ENCODE measurements at places on chromosomes 3 and 15.

- DNase-seq = no peak
These were observed 160.1 kb upstream of the PLAAT1 start for GRCh38 chr3:193080821-193081365.

DNA sequence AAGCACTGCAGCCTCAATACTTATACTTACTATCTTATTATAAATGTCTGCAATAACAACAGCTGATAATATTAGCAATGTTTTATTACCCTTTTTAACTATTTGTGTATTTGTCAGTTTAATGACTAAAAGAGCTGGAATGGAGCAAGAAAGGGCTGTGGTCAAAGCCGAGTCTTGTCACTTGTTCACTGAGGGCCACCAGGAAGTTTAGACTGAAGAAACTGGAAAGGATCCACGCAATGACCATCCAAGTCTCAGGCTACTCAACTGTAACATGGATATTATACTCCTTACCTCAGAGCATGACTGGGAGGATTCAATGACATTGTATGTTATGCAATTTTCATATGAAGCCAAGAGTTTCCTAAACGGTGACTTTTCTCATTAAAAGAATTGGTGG is 90.4 kb downstream of the TJP1 start:
- no peak for DNase-seq

DNA sequence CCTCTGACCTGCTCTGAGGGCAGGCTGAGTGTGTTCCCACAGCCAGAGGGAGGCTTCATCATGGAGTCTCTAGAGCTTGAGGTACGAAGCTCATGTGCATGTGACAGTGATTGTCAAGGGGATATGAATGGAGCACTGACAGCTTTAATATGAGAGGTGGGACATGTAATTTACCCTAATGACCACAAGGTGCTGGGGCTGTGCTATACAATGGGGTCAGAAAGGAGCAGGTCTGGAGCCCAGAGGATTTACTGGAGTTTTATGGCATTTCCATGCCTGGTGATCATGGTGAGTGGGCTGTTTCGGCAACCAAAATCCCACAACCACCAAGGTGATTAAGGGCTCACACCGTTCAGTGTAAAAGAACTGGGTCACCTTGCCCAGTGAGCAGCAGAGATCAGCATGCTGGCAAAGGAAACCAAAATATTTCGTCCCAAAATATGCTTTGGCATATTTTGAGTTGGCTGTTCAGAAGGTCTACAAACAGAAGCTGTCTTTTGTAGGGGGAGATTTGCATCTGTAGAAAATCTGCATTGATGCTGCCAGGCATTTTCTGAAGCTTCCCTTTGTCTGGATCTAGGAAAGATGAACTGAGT is 40.1 kb upstream of the RASGRF1 start:
- no peak for DNase-seq

- DNase-seq = no peak
These were observed 272.2 kb upstream of the NR2F2 start for GRCh38 chr15:96058103-96058851.

DNA sequence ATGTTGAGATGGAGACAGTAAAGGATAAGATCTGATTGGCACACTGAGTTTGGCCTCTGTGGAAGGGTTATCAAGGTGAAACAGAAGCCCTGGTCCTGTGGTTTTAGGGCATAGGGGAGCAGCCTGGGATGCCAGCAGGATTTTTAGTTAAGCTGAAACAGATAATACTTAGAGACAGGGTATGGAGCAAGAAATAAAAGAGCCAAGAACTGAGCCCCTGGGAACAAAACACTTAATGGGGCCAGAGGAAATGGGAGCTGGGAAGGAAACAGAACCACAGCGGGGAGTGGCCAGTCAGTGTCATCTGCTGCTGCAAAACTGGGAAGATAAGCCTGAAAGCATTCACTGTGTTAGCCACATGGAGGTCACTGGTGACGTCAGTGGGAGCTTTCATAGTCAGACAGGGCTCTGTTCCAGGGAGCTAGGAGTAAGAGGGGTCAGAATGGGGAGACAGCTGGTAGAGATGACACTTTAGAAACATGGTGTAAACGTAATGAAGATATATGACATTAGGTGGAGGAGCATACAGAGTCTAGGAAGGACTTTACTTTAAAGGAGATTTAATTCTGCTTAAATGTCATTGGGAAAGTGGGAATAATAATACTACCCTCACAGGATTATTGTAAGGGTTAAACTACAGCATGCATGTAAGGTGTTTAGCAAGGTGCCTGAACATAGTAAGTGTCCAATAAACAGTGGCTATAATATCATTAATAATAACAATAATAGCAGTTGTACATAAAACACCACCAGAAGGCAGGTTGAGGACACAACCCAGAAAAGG is 172.7 kb upstream of the CTNNB1 start:
- no peak for DNase-seq

- DNase-seq = no peak
These were observed 176.9 kb downstream of the TNIK start for GRCh38 chr3:171283183-171283847.

DNA sequence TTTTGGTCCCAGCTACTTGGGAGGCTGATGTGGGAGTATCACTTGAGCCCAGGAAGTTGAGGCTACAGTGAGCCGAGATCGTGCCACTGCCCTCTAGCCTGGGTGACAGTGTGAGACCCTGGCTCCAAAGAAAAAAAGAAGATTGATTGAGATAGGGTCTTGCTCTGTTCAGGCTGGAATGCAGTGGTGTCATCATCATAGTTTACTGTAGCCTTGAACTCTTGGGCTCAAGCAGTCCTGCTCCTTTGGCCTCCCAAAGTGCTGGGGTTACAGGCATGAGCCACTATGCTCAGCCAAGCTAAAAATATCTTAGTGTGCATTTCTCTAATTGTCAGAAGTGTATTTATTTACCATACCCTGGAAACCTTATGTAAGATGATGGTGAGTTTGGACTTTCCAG is 43.9 kb downstream of the IGF1R start:
- no peak for DNase-seq

GRCh38 chr3:17678116-17678741 is 64.2 kb downstream of the TBC1D5 start:
- no peak for DNase-seq

DNA sequence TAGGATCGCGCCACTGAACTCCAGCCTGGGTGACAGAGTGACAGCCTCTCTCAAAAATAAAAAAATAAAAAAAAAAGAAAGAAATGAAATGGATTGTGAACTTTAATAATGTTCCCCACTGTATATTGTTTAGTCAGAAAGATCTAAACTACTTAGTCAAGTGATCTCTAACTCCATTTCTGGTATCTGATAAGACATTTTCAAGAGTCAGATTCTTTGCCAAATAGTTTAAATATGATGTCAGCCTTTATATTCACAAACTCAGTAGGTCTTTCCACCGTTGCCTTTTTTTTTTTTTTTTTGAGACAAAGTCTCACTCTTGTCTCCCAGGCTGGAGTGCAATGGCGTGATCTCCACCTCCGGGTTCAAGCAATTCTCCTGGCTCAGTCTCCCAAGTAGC is 29.0 kb upstream of the OSBPL11 start:
- no peak for DNase-seq

- peak; percentile 45 for DNase-seq
These were observed 154.1 kb upstream of the GOLIM4 start for GRCh38 chr3:168249550-168250414.

- no peak for DNase-seq
These were observed 160.3 kb downstream of the ANXA2 start for GRCh38 chr15:60237446-60237845.

GRCh38 chr15:75661100-75661755 is 13.5 kb downstream of the SNX33 start:
- no peak for DNase-seq

GRCh38 chr3:3134750-3135448 is 8.2 kb downstream of the TRNT1 start:
- no peak for DNase-seq

DNA sequence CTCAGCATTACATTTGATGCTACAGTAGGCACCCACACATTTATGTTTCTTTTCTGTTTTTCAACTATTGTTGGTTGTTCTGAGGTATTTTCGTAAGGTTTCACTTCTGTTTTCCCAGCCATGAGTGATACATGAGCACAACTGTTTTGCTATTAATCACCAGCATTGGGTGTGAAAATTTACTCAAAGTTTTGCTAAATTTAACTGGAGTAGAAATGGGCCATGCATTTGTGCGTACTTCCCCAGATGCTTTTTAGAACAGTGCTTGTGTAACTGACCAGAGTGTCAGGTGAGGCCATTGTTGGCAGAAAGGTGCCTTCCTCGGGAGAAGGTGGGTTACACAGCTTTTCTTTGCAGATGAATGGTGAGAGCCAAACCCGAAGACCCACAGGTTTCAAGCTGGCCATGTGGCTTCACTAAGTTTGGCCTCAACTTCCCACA is 70.4 kb downstream of the ST6GAL1 start:
- no peak for DNase-seq

DNA sequence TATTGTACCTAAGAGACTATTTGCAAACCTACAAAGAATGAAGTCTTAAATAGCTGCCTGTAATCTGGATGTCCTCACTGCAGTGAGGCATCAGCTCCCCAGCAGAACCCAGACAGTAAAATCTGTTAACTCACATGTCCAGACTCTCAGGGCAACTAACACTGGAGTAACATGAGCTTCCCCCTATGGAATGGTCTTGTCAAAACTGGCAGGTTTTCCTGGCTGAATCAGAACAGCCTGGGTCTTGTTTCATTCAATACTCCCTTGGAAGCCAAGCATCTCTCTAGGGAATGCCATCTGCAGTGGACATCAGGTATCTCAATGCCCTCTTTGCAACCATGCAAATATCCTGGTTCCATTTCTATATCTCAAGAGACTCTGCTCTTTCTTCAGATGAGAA is 24.4 kb downstream of the PTPN9 start:
- DNase-seq = no peak

GRCh38 chr15:99716540-99717095 is 16.6 kb downstream of the LYSMD4 start:
- DNase-seq = no peak

- DNase-seq = no peak
These were observed 46.5 kb downstream of the CPA3 start for GRCh38 chr3:148911592-148911991.

- DNase-seq = peak; percentile 76
These were observed 34.8 kb upstream of the RASA2 start for GRCh38 chr3:141452045-141452444.

GRCh38 chr15:87120555-87120954 is 1040.9 kb downstream of the AGBL1 start:
- no peak for DNase-seq

- no peak for DNase-seq
These were observed 49.2 kb downstream of the PIERCE2 start for GRCh38 chr15:55457401-55458022.

DNA sequence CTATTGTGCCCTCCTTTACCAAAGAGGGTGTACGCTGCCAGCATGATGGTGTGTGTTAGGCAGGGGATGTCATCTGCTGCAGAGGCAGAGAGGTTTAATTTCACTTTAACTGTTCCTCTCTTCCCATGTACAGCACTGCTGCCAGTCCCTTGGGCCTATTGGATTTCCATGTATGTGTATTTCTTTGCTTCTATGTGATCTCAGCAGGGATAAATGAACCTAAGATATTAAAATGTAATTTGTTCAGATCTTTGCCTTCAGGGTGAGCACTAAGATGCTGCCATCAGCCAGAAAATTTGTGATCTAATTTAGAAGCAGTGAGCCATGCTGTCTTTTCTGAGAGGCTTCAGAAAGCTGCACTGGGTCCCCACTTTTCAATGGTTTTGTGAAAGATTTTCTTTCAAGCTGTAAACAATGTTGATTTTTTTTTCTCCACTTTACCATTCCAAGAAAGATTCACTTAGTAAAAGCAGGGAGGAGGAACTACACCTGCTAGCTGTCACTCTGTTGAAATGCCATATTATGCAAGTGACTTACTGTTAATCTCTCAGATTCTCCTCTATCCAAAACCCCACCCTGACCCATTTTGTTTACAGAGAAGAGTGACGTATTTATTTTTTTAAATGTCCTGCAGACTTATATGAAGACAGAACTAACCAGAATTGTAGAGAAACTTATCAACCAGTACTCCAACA is 261.9 kb downstream of the TBL1XR1 start:
- DNase-seq = no peak

- DNase-seq = peak; percentile 28
These were observed at the start of gene CA12 for GRCh38 chr15:63381301-63382204. Gene CA12, minus strand, starts transcription at chr15:63381846. Its CDS starts 126 bp downstream, at chr15:63381720.

DNA sequence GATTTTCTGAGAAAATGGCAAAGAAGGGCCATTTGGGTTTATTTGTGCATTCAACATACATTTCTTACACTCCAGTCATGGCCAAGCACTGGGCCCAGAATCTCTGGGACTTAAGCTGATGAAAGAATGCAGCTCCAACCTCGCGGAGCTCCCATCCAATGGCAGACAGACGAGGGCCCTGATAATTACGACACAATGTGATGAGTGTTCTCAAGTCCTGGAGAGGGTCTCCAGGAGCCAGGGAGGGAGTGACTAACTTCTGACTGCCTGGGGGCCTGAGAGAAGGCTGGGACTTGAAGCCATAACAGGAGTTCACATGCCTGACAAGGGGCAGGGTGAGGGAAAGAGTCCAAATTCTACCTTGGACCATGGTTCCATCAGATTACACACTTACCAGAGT is 42.6 kb upstream of the BNC1 start:
- DNase-seq = no peak

- DNase-seq = no peak
These were observed 22.8 kb upstream of the SPRED1 start for GRCh38 chr15:38229705-38230310.

GRCh38 chr15:73746883-73747282 is 6.3 kb downstream of the INSYN1 start:
- DNase-seq = no peak

GRCh38 chr3:170179432-170179831 is 2.1 kb downstream of the PHC3 start:
- no peak for DNase-seq

- no peak for DNase-seq
These were observed 74.1 kb upstream of the KBTBD8 start for GRCh38 chr3:66923969-66924368.

DNA sequence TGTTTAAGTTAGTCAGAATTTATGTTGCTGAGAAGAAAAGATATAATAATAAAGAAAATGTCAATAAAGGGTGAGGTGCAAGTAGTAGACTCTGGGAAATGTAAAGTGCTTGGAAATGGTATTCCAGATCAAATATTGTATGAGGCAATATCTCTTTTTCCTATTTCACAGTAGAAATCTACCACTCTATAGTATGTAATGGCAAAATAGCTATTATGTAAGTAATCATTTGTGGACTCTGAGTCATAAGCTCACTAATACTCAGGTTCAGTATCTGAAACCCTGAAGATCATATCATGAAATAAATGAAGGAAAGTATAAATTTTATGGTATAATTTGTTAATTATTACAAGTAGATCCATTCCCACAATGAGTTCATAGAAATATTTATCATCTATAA is 322.1 kb downstream of the PYDC2 start:
- DNase-seq = no peak

DNA sequence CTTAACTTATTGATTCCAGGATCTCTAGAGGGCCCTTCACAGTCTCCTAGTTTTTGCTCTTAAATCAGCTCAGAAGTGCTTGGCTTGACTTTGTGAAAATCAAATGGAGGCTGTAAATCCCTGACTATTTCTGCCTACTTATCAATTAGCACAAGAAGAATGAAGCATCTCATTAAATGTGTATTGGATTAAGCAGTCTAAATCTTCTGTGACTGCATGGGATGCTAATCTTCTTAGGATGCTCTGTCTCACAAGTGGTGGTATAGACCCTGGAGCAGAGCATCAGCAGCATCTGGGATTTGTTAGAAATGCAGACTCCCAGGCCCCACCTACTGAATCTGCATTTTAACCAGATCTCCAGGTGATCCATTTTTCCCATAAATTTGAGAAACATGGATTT is 488.7 kb downstream of the AGBL1 start:
- DNase-seq = no peak

All from activated CD8-positive, alpha-beta T cell treated with anti-CD3 and anti-CD28 coated beads, Interleukin-2, amount 10 ng/mL, durations not matched to agents 7 days and 5 days (primary cell).